Right lobe of liver (tissue), 6 donors: ENCODE measurements at places on chromosomes 7 and 10. TPM values are rescaled to one million over a fixed set of nuclear protein-coding genes. Genes with fewer than 3 reads are reported as not detected.

- H3K4me3 ChIP-seq = no peak overlapping the region
- H3K4me1 ChIP-seq = peaks cover 25% of the 10 kb centered on the region
- H3K36me3 ChIP-seq = no peaks in the 10 kb centered on the region
- H3K27ac ChIP-seq = no peak overlapping the region
These were observed 89.1 kb downstream of the TNS3 start for GRCh38 chr7:47492716-47493325.

TLL2 gene
- not detected for total RNA-seq

GJD4 gene
- total RNA-seq = not detected

NXPH1 gene
- total RNA-seq = not detected

MRLN gene
- not detected for total RNA-seq
